ENCODE measurements at places on chromosomes 3 and 15.

GRCh38 chr15:59276225-59277178 is 69.9 kb downstream of the LDHAL6B start:
- DNase-seq = no peak

DNA sequence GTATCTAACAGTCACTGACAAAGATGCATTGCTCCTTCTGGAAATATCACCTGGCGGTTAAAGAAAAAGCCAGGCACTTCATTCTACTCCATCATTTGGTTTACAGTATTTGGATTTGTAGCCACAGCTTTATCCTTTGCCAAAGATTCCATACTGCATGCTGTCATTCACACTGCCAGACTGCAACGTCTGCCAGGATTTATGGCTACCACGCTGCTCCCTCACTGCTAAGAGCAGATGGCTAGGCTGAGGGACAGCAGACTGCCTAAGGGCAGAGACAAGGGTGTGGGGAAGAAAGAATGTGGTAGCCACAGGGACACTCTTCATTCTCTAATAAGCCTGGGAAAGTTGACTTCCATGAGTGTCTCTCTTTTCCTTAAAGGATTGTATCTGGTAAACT is 1047.0 kb downstream of the TUSC7 start:
- DNase-seq = no peak

- DNase-seq = no peak
These were observed 28.5 kb upstream of the RPL39L start for GRCh38 chr3:187167777-187168176.

GRCh38 chr3:63673111-63673510 is 20.6 kb downstream of the SNTN start:
- no peak for DNase-seq

DNA sequence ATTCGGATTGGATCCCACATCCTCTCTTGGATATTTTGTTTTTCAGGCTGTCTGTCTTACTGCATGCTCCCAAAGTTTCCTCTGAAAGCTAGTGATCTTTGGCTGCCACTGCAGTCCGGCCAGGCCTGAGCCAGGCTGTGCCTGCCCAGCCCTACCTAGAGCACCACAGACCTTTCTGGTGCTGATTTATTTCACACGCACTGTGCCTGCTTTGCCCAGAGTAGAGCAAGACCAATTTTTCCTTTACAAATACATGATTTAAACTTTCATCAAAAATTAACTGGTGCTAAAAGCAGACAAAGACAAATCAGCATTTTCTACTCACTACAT is 28.0 kb upstream of the NDUFB4 start:
- no peak for DNase-seq

GRCh38 chr3:33428734-33429133 is 11.5 kb downstream of the UBP1 start:
- DNase-seq = no peak

GRCh38 chr3:145716519-145716918 is 444.5 kb downstream of the PLOD2 start:
- no peak for DNase-seq

GRCh38 chr3:23811185-23811527 is 5.4 kb downstream of the UBE2E1 start:
- no peak for DNase-seq
